PC-9 (cell line): ENCODE measurements at places on chromosomes 5 and 9. TPM values are rescaled to one million over a fixed set of nuclear protein-coding genes. Genes with fewer than 3 reads are reported as not detected.

The ANKRD31 gene
- total RNA-seq, result 0.23 and 0.48 TPM in 2 replicates

The CTSV gene
- 47.3 and 65.2 TPM in 2 replicates for total RNA-seq

- DNase-seq, result no peak
These were observed 62.7 kb upstream of the ZNF354A start for GRCh38 chr5:178793151-178793550.

DNA sequence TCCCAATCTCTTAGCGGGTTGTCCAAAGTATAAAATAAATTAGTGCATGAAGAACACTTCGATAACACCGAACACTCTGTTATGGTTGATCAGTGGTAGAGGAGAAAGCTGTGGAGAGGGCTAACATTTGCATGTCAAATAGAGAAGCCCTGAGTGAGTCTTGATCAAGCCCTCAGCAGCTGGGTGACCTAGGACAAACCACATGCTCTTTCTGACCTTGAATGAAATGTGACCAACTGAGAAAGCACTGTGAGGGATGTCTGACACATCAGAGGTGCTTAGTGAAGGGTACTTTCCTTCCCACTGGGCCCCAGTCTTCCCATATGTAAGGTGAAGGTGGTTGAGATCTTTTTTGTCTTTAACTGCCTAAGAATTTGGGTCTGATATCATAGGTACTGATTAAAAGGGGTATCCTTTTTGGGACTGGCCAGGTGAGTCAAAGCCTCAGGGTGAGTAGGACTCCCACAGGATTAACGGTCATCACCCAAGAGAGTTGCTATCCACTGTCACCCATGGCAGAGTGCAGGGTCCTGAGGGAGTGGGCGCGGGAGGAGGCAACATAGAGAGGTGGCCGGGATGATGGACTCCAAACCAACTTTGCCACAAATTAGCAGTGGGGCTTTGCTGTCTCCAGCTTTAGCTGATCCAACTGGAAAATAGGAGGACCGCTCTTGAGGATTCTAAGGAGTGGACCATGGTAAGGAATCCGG lies 53.5 kb downstream of the KIF4B start:
- DNase-seq, result no peak
